H9 (cell line): ENCODE measurements at places on chromosomes 4 and X.

DNA sequence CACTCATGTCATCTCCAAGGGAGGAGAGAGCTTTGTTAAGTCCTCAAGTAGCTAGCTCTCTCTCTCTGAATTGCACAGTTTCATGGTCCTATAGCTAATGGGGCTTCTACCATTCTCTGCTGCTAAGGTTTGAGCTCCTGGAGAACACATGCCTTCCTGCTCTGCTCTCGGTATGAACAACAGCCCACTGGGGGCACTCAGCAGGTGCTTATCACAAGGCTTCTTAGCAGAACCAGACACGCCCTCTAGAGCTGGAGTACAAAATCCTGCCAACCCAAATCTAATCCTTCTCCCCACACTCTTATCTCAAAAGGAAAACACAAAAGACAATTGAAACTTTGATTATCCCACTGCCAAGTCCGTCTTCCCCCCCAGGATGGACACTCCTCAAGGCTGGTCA lies 176.5 kb downstream of the HS3ST1 start:
- peak; percentile 51 for DNase-seq

GRCh38 chrX:10900585-10901289 lies 210.4 kb upstream of the HCCS start:
- no peak for DNase-seq

DNA sequence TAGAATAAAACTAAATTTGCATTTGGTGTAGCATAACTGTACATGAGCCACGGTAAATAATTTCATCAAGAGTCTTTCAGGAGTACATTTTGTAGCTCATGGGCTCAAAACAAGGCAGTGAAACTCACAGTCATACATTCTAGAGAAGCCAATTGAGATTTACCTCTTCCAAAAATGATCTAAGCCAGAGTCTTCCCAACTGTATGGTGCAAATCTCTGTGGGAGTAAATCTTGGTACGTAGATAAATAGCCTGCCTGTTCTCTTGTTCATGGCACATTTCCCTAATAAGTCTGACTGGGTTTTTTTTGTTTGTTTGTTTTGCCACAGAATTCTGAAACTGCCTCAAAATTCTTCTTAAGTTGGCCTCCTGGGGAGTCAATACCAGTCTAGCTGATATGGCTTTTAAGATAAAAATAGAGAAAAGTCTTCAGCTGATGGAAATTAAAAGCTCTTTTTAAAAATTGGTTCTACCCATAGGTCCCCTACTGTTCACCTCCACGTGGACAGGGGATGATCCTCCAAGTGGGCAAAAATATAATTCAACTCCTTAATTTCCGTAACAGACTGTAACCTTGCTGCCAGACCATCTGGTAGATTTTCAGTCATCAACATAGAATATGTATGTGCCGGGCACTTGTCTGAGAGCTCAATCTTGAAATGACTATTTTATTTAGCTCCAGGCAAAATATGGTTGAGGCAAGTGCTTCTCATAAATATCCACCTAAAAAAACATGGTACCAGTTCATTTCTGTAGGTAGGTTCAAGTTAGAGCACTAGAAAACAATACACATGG lies 365.4 kb downstream of the PDHA2 start:
- DNase-seq, result no peak

GRCh38 chr4:139745111-139745639 lies 79.6 kb downstream of the MGST2 start:
- no peak for DNase-seq

DNA sequence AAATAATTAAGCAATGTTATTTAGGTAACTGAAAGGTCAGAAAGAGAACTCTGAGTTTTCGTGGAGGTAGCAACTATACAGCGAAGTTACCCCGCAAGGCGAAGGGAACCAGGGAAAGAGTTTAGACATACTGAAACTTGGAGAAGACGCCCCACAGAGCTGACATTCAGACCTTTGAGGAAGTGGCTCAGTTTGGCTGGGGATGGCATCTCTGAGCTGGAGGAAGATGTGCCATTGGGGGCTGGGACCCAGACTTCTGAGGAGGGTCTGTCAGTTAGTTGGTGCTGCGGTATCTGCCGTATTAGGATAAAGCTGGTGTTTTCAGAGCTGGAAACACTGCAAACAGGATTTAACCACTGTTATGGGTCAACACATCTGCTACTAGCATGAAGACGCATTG lies 156.6 kb downstream of the ANKRD50 start:
- DNase-seq, result no peak

DNA sequence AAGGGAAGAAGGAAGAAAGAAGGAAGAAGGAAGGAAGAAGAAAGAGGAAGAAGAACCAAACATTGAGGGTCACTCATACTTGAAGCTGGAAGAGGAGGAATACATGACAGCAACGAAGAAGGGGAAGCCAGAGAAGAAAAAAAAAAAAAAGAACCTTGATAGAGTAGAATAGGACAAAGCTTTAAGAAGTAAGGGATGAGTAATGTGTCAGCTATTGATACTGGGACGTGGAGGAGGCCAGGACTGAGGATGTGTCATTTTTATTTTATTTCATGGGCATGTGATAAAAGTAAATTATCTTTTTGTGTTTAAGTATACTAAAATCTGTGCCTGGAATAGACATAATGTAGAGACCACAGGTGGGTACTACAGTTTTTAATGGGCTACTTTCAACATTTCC lies 6.4 kb downstream of the EDA2R start:
- no peak for DNase-seq

GRCh38 chrX:120462370-120462769 lies 6.7 kb downstream of the LAMP2 start:
- no peak for DNase-seq

GRCh38 chr4:6193399-6193798 lies 7.0 kb downstream of the JAKMIP1 start:
- DNase-seq, result no peak
